ENCODE measurements at places on chromosomes 5 and 9.

GRCh38 chr9:105994970-105995369, 300.6 kb downstream of the TMEM38B start:
- DNase-seq: peak; percentile 82

DNA sequence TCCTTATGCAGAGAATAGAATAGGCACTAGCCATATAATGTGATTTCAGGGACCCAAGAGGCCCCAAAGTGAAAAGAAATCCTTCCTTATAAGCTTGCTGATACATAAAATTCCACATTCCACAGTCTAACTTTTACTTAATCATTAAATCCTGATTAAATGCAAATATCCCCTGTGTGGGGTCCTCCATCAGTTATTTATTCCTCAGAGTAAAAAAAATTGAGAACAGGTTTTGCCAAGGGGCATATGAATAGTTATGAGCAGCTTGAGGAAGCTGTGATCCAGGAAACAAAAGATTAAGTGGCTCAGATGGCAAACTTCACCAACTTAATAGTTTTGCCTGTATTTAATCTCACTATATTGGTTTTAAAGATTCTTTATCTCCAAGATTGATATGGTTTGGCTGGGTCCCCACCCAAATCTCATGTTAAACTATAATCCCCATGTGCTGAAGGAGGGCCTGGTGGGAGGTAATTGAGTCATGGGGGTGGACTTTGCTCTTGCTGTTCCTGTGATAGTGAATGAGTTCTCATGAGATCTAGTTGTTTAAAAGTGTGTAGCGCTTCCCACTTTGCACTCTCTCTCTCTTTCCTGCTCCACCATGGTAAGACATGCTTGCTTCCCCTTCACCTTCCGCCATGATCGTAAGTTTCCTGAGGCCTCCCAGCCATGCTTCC, 324.9 kb downstream of the NPR3 start:
- no peak for DNase-seq

DNA sequence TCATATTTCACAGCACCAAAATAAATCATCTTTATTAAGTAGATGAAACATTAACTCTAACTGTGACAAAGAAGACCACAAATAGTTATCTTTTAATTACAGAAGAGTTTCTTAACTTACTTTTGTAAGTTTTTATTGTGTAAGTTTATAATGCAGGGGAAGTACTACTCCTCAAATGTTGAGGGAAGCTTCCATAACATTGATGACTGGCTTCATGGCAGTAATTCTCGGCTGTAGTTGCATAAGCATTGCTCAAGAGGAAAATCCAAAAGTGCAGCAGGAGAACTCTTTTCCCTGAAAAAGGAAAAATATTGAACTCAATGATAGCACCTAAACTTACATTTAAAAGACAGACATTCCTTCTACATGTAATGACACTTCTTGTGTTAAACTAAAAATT, 4.6 kb downstream of the TSLP start:
- no peak for DNase-seq

DNA sequence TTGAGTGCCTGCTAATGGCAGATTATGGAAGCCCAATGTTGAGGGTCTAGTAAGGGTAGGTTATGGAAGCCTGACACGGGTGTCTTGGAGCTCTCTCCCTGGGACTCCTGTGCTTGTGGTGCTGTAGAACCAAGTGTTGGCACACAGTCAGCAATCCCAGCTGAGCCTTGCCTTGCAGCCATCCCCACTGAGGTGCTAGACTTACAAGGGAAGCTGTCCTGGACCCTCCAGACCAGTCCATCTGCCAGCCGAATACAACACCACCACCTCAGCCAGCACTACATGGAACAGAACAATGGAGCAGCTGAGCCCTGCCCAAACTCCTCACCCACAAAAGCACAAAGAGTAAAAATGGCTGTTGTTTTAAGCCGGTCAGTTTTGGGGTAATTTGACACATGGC, 90.5 kb upstream of the DNAH5 start:
- no peak for DNase-seq

DNA sequence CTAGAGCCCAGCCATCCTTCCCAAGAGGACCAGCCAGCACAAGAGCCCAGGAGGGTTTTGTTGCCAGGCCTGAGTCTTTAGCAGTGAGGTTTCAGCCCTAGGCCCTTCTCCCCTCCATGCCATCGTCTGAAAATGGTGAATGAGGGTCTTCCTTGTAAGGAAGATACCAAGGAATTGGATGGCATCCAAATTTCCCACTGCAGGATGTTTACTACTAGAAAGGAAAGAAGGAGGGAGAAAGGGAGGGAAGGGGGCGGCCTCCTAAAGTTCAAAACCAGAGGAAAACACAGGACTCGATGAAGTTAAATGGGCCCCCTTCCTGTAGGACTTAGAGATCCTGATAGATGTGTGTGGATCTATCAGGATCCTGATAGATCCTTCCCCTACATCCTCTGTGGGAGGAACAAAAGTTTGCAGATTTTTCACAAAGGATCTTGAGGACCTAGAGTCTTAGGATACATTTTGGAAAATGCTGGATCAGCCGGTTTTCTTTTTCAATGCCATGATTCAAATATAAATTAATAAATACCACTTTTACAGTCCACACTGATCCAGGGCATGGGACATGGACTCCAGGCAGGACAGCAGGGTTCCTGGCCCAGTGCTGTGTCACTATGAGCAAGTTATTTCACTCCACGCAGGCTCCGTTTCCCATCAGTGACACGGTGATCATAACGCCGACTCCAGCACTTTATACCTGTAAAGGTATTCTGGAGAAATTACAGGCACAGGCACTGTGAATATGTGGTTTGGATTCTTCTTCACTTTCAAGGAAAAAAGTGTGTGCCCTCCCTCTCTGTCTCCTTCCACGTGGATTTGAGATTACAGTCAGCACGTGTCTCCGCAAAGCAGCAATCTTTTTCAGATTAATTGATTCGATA, 40.9 kb downstream of the C5orf15 start:
- no peak for DNase-seq

DNA sequence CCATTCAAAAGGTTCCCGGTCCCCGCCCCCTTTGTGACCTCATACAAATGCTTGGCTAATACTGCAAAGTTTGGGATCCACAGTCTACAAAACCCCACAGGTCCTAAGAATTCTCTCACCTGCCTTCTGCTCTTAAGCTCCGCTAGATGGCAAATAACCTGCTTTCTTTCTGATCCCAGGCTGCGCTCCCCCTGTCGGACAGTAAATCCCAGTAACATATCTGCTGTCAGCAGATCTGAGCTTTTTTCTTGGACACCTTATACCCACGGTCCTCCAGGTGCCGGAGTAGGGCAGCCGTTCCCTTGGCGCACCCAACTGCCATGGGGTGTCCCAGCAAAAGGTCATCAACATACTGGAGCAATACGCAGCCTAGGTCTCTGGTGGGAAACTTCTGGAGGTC, 39.0 kb upstream of the PPP1R26 start:
- no peak for DNase-seq

DNA sequence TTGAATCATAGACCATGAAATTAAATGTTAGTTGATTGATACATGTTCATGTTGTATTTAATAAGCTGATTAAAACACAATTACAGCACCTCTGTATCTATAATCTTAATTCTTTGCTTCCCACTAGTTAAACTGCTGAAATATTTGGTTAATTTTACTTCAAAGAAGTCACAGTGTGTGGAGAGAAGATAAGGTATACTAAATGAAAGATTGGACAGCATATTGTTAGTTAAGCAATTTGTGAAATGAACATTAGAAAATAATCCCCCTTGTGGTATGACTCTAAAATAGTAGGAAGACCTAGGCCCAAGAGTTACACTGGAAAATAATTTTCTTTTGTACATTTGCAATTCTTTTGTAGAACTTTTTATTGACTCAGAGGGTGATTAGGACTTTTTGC, 30.3 kb downstream of the MAN2A1 start:
- no peak for DNase-seq

- DNase-seq: peak; percentile 50
Measured at GRCh38 chr5:139588962-139589361, 27.8 kb downstream of the UBE2D2 start.

GRCh38 chr5:132498152-132498551, 7.6 kb upstream of the IRF1 start:
- DNase-seq: peak; percentile 49

GRCh38 chr5:65475895-65476294, 5.8 kb downstream of the ADAMTS6 start:
- DNase-seq: no peak

GRCh38 chr5:38605610-38606009, 49.2 kb upstream of the LIFR start:
- DNase-seq: no peak

DNA sequence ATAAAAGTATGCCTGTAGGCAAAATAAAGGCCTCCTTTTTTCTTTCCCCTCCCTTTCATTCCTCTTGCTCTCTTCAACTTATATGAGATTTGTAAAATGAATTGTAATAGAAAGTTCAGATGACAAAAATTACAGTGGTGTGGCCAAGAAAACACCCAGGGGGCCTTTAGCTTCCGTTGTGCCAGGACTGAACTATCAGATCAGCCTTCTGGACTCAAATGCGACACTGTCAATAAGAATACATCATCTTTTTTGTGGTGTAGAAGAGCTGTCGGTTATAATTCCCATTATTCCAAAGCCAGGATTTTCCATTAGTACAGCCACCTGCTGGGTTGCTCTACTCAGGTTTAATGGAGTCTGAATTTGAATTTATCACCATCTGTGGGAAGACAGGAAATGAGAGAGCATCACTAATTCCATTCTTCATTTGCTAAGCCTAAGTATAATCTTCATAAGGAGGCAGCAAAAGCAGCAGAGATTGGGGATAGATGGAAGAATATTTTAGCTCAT, 443.4 kb downstream of the ANXA1 start:
- no peak for DNase-seq

GRCh38 chr9:86507212-86507630, 153.0 kb upstream of the TUT7 start:
- no peak for DNase-seq

GRCh38 chr5:97635553-97635952, 452.5 kb upstream of the RIOK2 start:
- no peak for DNase-seq

DNA sequence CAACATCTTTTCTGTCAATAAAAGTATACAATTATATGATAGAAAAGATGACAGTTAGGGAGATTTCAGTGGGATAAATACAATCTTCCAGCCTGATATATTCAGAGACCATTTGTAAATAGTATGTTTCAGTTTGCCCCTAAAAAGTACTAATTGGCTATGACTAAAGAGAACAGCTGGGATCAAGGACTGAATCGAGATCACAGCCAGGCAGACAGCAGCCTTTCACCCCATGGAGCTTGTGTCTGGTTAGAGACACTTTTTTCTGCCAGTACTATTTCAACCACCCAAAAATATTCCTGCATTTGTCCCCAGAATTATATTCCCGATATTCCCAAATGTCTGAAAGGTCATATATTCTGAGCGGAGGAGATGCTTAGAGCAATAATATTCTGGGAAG, 577.3 kb upstream of the TLE4 start:
- no peak for DNase-seq

GRCh38 chr5:168874713-168875380, 295.7 kb upstream of the PANK3 start:
- DNase-seq: no peak

- DNase-seq: no peak
Measured at GRCh38 chr5:108345541-108346171, 36.2 kb downstream of the FBXL17 start.

GRCh38 chr9:121699571-121700164, 48.2 kb downstream of the DAB2IP start:
- no peak for DNase-seq

GRCh38 chr5:96844481-96844990, 31.8 kb upstream of the ERAP2 start:
- peak; percentile 82 for DNase-seq

DNA sequence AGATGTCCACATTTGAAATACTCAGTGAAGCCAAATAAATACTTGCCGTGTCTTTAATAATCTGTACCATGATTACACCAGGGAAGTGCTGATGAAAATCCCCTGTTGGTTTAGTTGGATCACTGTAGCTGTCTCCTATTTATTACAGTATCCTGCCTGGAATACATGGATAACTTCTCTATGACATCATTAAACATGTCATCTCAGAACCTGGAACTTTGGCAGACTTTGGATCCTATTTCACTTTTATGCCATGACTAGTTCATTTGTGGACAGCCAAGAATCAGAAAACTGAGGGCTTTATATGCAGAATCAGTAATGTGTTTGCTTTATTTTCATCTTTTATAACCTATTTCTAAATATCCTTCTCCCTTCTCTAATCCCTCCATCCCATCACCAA, at the start of gene TXNDC8:
Gene TXNDC8, minus strand, starts transcription at position 137 of the 400 bp plus-strand sequence.
- DNase-seq: no peak

Data from islet precursor cell (in vitro differentiated cells).